ENCODE measurements at places on chromosomes 4 and X. TPM values are rescaled to one million over a fixed set of nuclear protein-coding genes. Genes with fewer than 3 reads are reported as not detected.

DNA sequence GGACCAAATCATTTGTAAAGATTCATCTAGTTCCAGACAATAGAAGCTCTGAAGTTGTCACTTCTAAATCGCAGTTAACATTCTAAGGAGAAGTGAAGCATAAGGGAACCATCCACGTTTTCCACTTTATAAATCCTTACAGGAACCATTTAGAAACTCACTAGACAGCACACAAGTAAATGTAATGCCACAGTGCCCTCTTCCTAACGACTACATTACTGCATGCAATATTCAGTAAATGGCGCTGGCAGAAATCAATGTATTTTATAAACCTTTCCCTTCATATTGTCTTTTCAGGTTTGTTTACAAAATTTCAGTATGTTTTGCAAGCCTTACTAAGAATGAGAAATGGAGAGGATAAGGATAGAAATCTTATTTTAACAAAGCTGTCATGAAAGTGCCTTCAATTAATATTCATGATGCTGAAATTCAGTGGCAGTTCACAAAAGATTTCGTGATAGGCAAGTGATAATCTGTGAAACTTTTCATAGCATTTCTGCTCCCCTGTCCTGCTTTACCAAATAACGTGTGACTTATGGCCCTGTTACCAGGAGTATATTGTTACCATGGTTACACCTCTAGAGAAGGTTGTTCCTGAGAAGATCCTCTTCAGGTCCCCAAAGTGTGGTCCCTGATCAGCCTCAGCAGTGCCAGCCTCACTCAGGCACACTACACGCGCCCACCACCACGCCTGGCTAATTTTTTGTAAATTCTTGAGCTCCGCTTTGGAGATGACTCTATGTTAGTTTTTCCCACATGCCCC, 54.2 kb downstream of the TMA16 start:
- no peak overlapping the region for H3K27ac ChIP-seq
- H3K27me3 ChIP-seq: no peaks in the 10 kb centered on the region
- H3K4me3 ChIP-seq: no peak overlapping the region
- peak; percentile 14 for DNase-seq

Gene SPATA18
- total RNA-seq: 0.24 TPM

DNA sequence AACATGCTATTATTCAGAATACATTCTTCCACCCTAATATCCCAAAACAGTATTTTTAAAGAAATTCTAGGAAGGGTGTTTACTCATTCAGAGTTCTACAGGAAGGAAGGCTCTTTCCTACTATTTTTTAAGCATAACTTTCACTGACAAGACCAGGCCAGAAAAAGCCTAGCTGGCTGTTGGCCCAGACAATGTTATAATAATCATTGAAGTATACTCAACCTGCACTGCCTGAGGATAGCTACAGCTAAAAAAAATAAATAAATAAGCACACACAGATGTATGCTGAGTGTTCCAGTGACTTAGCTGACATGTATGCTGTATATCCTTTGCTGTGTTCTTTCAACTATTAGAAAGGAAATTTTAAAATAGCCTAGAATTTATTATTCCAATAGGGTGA, 145.8 kb upstream of the SPRY1 start:
- H3K27ac ChIP-seq: no peak overlapping the region
- H3K4me3 ChIP-seq: no peak overlapping the region
- H3K4me1 ChIP-seq: no peaks in the 10 kb centered on the region
- no peaks in the 10 kb centered on the region for H3K27me3 ChIP-seq
- H3K36me3 ChIP-seq: no peaks in the 10 kb centered on the region

GRCh38 chrX:7943600-7944245, 16.5 kb upstream of the PNPLA4 start:
- peaks cover 10% of the 10 kb centered on the region for H3K27me3 ChIP-seq
- H3K4me3 ChIP-seq: no peak overlapping the region
- H3K27ac ChIP-seq: no peak overlapping the region
- H3K36me3 ChIP-seq: no peaks in the 10 kb centered on the region
- H3K4me1 ChIP-seq: no peaks in the 10 kb centered on the region
- no peak for DNase-seq

GRCh38 chr4:142614621-142615323, 231.3 kb downstream of the INPP4B start:
- H3K27me3 ChIP-seq: no peaks in the 10 kb centered on the region
- no peak for DNase-seq
- peaks cover 30% of the 10 kb centered on the region for H3K36me3 ChIP-seq
- peaks cover 15% of the 10 kb centered on the region for H3K4me1 ChIP-seq

Gene DCAF4L1
- total RNA-seq: 0.24 TPM

DNA sequence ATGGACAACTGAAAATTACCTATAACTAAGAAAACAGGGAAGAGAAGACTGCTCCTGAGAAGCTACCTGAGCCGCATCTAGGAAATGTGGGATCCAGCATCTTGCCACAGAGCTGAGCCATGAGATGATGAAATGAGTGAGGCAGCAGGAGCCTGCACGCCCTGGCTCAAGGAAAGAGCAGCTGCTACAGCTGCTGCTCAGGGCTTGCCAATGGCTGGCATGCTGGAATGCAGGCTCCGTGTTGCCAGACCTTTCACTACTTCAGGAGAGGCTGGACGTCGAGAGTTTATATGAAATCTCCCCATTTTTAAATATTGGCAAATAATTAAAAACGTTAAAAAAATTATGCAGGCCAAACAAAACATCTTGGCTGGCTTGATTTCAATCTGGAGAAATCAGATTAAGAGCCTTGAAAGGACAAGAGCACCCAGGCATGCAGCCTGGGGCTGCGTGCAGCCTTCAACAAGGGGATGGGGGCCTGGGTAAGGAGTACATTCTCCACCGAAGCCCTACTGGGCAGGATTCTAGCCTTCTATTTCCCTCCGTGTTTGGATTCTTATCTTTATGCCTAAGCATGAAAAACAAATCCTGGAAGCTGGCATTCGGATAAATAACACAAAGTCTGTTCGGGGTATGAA, 227.6 kb downstream of the NR3C2 start:
- no peak overlapping the region for H3K4me3 ChIP-seq
- no peak overlapping the region for H3K27ac ChIP-seq
- no peak for DNase-seq
- H3K36me3 ChIP-seq: no peaks in the 10 kb centered on the region
- H3K4me1 ChIP-seq: peaks cover 24% of the 10 kb centered on the region

Gene TASL
- 2.6 TPM for total RNA-seq

- H3K4me3 ChIP-seq: no peak overlapping the region
- H3K36me3 ChIP-seq: no peaks in the 10 kb centered on the region
- peaks cover 8% of the 10 kb centered on the region for H3K4me1 ChIP-seq
- no peak for DNase-seq
- peaks cover 14% of the 10 kb centered on the region for H3K27me3 ChIP-seq
- H3K27ac ChIP-seq: no peak overlapping the region
These were observed 67.0 kb downstream of the NHS start for GRCh38 chrX:17441965-17442364.

Gene MAOA
- total RNA-seq: 6.3 TPM

Gene CDS1
- total RNA-seq: 0.22 TPM

DNA sequence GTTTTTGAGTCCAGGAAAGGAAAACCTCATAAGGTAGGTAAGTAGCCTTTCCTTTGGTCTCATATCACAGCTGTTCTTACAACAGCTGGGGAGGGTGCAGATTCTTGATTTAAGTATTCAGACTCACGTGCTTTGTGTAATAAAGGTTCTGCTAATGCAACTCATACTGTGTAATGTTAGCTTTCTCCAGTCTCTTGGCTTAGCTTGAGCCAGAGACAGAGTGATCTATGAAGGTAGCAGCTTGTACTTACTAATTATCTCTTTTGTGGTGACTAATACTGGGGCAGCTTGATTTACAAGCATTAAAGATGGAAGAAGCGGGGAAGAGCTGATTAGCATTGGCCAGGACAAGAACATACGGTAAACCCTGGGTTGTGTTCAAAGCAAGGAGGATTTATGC, 80.3 kb downstream of the LNX1 start:
- H3K27me3 ChIP-seq: peaks cover 5% of the 10 kb centered on the region
- no peaks in the 10 kb centered on the region for H3K36me3 ChIP-seq
- no peak overlapping the region for H3K27ac ChIP-seq
- no peak overlapping the region for H3K4me3 ChIP-seq
- H3K4me1 ChIP-seq: no peaks in the 10 kb centered on the region

Gene DDIT4L
- total RNA-seq: 0.90 TPM

DNA sequence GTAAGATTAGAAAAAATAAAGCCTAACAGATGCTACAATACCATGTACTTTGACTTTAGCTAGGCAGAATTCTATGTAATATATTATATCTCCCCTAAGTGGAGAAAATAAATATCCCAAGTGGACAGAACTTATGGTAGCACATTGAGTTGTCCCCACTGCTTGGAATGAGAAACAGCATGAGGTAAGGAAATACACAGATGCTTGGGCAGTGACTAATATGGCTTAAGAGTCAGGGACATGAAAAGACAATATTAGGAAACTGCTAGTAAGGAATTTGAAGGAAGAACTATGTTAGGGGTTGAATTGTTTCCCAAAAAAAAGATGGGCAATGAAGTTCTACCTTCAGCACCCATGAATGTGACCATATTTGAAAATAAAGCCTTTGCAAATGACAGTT, 2265.1 kb downstream of the PCDH7 start:
- no peaks in the 10 kb centered on the region for H3K4me1 ChIP-seq
- no peak overlapping the region for H3K27ac ChIP-seq
- DNase-seq: no peak
- H3K36me3 ChIP-seq: no peaks in the 10 kb centered on the region
- no peaks in the 10 kb centered on the region for H3K27me3 ChIP-seq

DNA sequence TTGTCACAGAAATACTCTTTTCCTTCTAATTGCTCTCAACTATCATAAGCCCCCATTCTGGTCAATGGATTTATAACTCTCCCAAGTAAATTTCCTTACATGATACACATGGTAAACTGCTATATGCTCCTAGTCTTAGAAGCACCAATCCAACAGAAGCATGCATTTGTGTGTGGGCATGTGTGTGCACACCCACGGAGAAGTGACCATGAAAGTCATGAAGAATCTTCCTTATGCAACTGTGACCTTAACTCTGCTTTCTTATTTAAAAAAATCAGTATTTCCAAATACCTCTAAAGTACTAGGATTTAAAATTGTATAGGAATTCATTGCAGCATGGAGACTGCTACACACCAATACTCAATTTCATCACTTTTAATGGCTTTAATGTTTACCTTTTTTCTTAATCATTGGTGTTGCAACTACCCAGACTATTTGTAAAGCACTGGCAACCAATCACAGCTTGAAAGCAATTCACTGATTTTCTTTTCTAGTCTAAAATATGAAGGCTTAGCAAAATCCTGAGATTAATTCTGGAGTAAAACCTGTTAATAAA, 47.6 kb downstream of the MAML3 start:
- no peak overlapping the region for H3K27ac ChIP-seq
- H3K4me1 ChIP-seq: peaks cover 50% of the 10 kb centered on the region
- H3K27me3 ChIP-seq: peaks cover 16% of the 10 kb centered on the region

DNA sequence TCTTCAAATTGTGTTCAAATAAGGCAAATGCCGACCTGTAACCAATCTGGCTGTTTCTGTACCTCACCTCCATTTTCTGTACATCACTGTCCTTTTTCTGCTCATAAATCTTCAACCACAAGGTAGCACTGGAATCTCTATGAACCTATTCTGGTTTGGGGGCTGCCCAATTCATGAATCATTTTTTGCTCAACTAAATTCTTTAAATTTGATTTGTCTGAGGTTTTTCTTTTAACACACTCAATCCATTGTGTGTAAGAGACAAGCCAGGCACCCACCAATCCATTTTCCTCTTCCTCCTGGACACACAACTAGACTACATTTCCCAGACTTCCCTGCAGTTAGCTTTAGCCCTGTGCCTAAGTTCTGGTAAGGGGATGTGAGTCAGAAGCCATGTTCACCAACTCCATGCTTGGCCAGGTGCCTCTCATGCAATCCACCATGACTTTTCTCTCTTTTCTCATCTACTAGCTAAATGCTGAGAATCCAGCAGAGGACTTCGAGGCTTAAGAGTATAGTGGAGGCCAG, 193.2 kb upstream of the KLF3 start:
- H3K4me1 ChIP-seq: no peaks in the 10 kb centered on the region
- no peak for DNase-seq
- no peaks in the 10 kb centered on the region for H3K27me3 ChIP-seq

Gene SHOX
- not detected for total RNA-seq

Gene AGTR2
- total RNA-seq: not detected

- H3K4me1 ChIP-seq: no peaks in the 10 kb centered on the region
- no peak overlapping the region for H3K27ac ChIP-seq
- no peak overlapping the region for H3K4me3 ChIP-seq
- H3K36me3 ChIP-seq: no peaks in the 10 kb centered on the region
- peaks cover 7% of the 10 kb centered on the region for H3K27me3 ChIP-seq
These were observed 370.7 kb downstream of the GPAT3 start for GRCh38 chr4:83906561-83906960.

DNA sequence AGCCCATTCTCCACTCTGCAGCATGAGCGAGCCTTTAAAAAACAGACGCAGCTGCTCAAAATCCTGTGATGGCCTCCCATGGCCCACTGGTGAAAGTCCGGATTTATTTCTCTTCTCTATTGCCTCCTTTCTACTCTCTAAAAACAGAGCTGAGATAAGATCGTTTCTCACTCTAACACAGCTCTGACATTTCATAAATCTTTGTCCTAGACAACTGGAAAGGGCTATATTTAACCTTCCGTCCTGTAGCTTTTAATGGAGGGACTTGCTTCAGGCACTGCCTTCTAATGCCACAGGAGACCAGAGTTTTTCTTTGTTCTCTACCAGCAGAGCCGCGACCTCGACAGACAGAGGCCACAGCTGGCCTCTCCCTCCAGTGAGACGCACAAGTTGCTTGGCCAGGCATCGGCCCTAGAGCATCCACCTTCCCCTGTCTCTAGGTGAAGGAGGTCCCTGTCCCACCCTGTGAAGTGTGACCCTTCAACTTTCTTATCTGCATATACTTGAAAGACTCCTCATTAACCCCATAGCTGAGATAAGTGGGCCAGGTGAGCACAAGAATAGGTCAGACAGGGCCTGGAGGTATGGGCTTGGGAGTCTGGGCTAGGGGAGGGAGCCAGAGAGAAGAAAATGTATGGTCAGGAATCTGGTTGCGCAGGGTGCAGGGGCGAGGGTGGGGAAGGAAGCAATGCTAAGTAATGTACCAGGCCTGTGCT, 50.0 kb downstream of the RTL5 start:
- H3K4me3 ChIP-seq: no peak overlapping the region
- H3K4me1 ChIP-seq: peaks cover 4% of the 10 kb centered on the region
- no peaks in the 10 kb centered on the region for H3K36me3 ChIP-seq
- no peak for DNase-seq

Gene SLIT2
- not detected for total RNA-seq

DNA sequence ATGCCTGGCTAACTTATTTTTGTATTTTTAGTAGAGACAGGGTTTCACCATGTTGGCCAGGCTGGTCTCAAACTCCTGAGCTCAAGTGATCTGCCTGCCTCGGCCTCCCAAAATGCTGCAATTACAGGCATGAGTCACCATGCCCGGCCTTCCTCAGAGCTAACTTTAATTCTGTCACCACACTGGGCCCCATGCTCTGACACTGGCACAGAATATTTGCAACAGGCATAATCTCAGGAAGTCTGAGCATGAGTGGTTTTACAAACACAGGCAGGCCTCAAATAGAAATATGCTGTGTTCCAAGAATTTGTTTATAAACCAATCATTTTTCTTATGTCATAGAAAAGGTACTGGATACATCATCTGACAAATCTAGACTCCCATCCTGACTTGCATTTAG, 32.7 kb upstream of the FAM9C start:
- peaks cover 48% of the 10 kb centered on the region for H3K27me3 ChIP-seq
